ENCODE measurements at places on chromosomes 16 and 17.

DNA sequence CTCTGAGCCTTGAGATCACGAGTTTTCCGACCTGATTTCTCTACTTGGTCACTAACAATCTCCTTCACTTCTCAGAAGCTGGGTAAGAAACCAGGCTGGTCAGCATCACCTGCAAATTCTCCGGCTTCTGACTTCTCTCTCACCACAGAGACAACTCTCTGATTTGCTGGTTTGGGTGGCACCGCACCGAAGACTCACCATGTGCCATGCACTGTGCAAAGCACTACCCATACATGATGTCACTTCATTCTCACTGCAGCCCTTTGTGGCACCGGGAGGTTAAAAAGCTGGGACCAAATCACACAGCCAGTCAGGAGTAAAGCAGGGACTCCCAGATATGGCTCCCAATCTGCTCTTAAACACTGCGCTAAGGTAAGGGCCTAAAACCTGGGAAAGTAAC, 647 bp downstream of the VAC14 start:
- DNase-seq: no peak

DNA sequence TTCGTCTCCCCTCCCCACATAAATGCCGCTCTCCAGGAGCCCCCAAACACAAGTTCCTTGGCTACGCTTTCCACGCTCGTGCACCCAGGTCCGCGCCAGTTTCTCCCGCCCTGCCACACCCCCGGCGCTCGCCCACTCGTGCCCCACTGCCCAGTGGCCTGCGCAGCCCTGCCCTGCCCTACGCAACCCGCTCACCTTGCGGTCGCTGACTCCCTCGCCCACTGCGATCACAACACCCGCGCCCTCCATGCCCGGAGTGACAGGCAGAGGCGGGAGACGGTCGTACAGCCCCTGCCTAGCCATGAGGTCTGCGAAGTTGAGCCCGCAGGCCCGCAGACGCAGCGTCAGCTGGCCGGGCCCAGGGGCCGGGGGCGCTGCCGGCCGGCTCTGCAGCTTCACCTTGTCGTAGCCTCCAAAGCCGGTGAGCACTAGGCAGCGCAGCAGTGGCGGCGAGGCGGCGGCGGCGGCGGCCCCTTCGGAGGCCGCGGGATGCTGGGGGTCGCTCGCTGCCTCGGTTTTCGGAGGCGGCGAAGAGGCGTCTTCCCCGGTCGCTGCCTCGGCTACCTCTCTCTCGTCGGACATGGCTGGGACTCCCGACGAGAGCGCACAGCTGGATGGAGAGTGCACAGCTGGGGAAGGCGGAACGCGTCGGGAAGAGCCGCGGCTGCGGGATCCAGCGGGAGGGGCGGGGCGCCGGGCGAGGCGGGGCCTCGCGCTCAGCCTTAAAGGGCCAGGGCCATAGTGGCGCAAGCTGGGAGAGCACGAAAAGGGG, at the start of gene VAT1:
Gene VAT1, minus strand, starts transcription at position 645 of the 772 bp plus-strand sequence. Its CDS starts 63 bp downstream, at position 582.
- DNase-seq: peak; percentile 89

DNA sequence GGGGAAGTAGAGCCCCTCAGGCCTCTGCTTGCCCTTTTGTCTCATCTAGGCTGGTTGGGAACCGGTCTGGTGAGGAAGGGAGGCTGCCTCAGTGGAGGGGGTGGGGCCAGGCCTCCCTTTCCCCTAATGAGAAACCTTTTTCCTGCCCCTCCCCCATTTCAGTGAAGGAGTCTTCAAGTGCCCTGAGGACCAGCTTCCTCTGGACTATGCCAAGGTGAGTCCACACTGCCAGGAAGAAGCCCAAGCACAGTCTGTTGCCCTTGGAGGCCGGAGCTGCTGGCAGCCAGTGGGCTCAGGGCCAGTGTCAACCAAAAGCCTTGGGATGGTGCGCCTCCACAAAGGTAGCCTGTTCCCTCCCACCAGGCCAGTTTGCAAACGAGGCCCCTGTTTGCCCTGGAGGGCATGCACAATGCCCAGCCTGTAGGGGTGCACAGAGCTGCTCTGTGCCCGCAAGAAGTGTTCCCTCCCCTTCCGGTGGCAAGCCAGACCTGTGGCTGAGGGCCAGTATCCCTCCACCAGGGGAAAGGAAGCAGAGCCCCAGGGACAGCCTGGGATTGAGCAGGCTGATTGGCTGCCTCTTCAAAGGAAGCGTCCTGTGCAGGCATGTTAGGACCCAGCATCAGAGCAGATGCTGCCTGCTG, 3.4 kb downstream of the TRAF4 start:
- DNase-seq: peak; percentile 42

DNA sequence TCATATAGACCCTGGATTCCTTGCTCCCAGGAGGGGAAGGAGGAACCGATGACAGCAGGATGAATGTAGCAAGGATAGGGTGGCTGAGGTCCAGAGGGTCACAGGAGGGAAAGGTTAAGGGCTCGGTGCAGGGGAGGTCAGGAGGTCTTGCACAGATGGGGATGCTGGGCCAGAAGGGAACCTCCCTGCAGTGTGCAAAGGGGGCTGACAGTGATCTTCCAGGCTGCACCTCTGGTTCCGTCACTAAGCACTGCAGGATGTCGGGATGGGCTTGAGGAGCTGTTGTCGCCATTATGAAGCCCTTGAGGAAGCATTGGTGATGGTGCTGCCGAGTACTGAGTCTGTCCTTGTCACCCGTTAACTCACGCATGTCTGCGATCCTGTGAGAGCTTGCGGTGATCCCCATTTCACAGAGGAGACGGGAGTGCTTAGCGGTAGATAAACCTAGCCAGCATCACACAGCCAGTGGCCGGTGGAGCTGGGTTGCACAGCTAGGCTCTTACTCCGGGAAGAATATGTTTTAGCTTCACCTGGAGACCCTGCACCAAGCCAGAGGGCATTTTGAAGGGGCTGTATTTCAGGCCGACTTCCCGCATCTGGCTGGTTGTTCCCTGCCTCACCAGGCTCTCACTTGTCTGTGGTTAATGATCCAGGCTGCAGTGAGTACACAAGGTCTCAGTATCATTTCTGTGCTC, 120.4 kb downstream of the SNX29 start:
- peak; percentile 35 for DNase-seq

- no peak for DNase-seq
These were observed 996 bp downstream of the SUMO2 start for GRCh38 chr17:75181608-75182318.

- no peak for DNase-seq
These were observed 6.4 kb upstream of the CRISPLD2 start for GRCh38 chr16:84813141-84813934.

DNA sequence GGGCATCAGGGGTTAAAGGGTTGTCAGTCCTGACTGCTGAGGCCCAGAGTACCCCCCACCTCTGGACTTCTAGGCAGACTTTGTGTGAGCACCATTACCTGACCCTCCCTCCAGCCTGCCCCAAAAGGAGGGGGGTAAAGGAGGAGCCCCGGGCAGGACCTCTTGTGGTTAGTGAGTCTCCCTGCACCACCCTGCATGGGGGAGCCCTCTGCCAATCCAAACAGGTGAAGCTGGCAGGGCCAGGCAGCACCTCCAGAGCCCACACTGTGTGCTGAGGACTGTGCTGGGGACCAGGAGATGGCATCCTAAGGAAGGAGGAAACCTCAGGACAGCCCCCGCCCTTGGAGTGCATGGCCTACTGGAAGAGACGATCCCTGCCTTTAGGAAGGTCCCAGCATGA, 2.6 kb upstream of the KRT14 start:
- no peak for DNase-seq

GRCh38 chr16:82660075-82660645, 33.4 kb downstream of the CDH13 start:
- no peak for DNase-seq

DNA sequence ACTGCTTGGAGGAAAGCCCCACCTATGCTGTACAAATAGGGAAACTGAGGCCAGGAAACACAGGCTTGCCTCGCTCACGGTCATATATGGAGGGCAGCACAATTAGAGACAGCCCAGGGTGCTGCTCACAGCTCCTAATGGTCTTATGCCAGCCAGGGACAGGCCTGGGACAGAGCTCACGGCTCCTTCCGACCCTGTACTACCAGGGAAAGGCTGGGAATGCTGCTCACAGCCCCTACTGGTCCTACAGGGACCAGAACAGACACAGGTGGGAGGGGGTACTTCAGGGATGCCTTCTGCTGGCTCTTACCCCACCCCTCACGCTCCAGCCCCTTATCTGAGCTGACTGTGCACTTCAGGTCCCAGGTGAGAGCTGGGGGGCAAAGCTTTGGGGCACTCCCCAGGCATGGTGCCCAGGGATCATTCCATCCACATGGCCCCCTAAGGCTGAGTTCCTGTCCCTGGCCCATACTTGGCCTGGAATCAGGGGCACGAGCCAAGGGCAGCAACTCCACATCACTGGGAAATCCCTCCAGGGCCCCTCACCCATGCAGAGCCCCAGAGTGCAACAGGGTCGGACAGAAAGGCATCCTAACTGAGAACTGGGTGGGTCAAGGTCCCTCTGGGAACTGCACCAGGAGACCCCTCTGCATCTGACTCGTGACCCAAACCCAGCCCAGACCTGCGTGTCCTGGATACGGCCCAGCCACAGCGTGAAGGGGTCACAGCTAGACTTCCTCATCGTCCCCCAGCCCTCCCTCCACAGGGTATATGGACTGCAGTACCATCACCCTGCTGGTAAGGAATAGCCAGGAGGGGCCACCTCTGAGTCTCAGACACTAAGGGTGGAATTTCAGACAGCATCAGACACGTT, 5.9 kb downstream of the RHBDF1 start:
- DNase-seq: no peak

DNA sequence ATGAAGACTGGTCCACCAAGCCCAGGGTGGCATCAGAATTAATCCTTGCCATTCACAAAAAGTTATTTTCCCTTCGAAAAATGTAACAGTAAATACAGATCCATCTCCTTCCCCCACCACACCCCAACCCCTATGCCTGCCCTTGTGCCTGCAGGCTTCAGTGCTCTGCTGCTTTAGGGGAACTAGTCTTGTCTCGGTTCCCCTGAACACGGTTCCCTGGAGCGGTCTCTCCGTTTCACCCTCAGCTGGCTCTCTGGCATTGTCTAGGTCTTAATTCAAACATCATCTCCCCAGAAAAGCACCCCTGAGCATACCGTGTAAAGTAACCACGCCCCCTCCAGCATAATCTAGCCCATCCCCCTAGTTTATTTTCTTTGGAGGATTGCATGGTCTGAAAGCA, 25.8 kb downstream of the EMP2 start:
- DNase-seq: no peak

- peak; percentile 74 for DNase-seq
These were observed 3.7 kb upstream of the LYZL6 start for GRCh38 chr17:35947156-35947585.

DNA sequence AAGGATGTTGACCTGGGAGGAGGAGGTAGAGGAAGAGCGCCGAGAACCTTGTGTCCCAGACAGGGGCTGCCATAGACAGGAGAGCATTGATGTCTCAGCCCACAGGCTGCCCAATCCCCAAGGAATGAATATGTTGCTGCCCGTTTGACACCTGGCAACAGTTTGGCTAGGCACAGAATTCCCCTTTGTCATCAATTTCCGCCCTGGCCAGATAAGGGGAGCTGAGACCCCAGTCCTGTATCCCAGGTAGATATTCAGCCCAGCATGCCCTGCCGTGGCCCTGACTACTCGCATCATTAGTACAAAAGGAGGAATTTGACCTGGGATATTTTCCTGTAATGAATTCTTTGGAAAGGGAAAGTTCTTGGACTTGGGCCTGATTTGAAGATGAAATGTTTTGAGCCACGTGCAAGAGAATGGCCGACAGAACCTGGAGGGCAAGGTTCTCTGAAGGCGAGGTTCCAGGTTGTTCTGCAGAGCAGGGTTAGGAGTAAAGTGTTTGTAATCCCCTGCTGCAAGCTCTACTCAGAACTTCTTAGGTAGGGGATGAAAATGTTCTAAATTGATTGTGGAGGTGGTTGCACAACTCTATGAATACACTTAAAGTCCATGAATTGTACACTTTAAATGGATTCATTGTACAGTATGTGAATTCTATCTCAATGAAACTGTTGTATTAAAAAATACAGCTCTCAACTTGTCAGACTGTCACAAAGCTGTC, 108.8 kb downstream of the SOCS1 start:
- no peak for DNase-seq

DNA sequence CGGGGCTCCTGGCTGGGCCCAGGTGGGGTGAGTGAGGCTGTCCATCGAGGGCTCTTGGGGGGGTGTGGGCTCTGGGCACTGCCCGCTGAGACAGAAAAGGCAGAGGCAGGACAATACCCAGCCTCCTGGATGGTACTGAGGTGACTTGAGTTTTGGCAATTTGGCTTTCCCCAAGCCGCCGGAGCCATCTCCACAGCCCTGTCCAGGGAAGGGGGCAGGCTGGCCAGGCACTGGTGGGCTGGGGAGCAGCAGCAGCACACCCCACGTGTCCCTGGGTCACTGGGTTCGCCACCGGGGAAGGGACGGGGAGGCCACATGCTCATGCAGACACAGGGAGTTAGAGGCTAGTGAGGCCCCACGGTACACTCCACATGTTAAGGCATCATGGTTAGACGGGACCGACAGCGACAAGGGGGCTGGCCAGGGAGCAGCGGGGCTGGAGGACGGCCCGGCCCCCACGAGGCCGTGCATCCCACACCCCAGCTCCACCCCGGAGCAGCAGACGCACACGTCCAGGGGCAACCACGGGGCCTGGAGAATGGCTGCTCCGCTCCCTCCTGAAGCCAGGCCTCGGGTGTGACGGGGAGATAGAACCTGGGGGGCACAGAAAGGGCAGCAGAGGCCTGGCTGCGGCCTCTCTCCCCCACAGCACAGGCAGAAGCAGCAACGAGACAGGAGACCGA, 3.0 kb downstream of the ARHGDIA start:
- no peak for DNase-seq

DNA sequence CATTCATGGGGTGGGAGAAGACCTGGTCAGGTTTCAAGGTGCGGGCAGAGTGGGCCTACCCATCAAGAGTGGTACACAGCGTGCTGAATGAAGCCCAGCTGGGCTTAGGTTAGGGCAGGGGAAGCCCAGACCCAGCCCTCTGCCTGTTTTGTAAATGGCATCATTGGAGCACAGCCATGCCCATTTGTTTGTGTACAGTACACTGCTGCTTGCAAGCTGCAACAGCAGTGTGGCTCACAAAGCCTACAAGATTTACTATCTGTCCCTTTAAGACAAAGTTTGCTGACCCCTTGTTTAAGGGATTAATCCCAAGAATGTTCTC, 230.1 kb upstream of the TNRC6C start:
- DNase-seq: no peak

DNA sequence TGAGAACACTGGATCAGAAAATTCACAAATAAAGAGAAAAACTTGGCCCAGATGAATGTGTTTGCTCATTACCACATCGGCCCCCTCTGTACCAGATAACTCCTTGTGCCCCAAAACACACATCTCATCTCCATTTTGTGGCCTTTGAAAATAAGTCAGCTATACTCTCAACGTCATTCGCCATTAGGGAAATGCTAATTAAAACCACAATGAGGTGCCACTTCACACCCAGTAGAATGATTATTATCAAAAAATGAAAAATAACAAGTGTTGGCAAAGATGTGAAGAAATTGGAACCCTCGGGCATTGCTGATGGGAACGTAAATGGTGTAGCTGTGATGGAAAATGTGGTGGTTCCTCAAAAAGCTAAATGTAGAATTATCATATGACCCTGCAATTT, 34.6 kb upstream of the AKTIP start:
- no peak for DNase-seq

- no peak for DNase-seq
These were observed 291.1 kb upstream of the IRX3 start for GRCh38 chr16:54577651-54578128.

- no peak for DNase-seq
These were observed 37.2 kb downstream of the IRF8 start for GRCh38 chr16:85935974-85936760.

- no peak for DNase-seq
These were observed 2276.2 kb downstream of the TP53TG3F start for GRCh38 chr16:35735403-35736251.

Measured in glutamatergic neuron (in vitro differentiated cells).